ENCODE measurements at places on chromosomes 6 and 20.

- DNase-seq: no peak
These were observed 130.1 kb downstream of the RNASET2 start for GRCh38 chr6:166826264-166826663.

DNA sequence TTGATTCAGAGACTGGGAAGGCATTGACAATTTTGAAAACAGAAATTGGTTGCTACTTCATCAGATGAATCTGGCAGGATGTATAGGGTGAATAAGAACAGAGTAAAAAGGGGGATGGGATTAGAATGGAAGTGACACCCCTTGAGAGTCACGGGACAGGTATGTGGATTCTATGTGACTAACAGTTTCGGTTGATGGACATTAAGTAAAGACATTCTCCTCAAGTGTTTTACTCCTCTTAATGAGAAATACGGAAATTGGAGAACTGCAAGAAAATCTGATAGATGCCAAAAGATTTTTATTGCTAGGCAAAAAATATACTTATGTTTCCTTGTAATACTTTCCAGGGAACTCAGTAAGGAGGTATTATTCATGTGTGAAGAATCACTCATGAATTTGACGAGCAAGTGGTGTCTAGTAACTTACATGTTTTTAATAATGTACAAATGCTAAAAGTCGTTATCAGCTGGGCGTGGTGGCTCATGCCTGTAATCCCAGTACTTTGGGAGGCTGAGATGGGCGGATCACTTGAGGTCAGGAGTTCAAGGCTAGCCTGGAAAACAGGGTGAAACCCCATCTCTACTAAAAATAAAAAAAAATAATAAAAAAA, 135.8 kb downstream of the KIF16B start:
- DNase-seq: no peak

- DNase-seq: peak; percentile 5
These were observed 83.6 kb downstream of the LCA5 start for GRCh38 chr6:79453558-79454042.

DNA sequence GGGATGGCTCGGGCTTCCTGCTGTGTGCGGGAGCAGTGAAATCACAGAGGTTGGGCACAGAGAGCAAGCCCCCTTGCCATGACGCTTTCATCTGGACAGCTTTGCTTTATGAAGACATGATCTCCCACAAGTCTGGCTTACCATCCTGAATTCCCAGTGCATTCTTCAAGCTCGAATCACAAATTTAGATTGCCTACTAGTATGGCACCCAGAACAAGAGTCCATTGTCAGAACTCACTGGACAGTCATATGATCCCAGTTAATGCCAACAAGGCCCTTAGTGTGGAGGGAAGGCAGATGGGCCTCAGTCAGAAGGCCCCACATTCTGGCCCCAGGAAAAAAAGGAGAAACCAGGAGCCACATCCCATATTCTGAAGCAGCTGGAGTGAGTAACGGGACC, 147.3 kb upstream of the FOXQ1 start:
- DNase-seq: no peak

DNA sequence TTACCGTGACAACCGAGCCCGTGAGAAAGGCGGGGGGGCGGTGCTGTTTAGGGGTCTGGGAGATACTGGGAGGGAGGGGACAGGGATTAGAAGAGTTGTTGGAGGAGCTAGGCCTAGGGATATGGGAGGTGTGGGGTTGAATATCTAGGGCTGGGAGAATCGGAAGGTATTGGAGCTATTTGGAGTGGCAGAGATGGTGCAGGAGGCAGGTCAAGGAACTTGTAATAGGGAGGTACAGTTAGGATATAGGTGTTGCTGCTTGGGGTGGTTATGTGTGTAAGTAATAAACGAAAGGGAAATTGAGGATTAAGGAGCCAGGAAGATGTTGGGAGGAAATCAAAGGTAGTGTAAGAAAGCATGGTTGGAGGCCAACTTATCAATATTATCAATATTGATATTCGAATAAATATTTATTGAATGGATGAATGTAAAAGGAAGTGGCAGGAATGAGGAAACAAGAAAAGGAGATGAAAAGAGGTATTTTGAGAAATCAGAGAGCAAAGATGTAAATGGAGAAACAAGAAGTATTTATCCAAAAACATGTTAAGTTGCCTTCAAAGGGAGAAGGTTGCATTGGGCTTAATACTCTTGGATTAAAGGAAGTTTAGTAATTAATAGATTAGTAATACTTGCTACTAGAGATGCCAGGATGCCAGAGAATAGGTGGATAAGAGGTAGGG, 602 bp downstream of the PPP1R11 start:
- no peak for DNase-seq

- DNase-seq: peak; percentile 19
These were observed 22.3 kb upstream of the SAYSD1 start for GRCh38 chr6:39137245-39137644.

DNA sequence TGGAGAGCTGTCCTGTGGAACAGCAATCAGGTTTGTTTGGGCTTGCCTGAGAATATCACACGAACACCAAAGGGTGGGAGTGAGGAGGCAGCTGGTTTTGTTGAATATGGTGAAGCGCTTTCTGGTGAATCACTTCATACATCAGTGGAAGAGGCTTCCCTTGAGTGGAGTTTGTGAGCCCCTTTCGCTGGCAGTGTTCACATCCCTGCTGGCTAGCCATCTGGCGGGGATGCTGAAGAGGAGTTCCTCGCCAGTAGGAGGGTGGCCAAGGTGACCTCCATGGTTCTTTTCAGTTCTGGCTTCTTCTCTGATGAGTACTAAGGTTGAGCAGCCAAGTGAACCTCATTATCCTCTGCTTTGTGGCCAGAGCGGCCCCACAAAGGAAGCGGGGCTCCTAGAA, 37.7 kb upstream of the RNF8 start:
- DNase-seq: no peak

GRCh38 chr6:57182017-57182432, 9.9 kb downstream of the BAG2 start:
- DNase-seq: no peak

DNA sequence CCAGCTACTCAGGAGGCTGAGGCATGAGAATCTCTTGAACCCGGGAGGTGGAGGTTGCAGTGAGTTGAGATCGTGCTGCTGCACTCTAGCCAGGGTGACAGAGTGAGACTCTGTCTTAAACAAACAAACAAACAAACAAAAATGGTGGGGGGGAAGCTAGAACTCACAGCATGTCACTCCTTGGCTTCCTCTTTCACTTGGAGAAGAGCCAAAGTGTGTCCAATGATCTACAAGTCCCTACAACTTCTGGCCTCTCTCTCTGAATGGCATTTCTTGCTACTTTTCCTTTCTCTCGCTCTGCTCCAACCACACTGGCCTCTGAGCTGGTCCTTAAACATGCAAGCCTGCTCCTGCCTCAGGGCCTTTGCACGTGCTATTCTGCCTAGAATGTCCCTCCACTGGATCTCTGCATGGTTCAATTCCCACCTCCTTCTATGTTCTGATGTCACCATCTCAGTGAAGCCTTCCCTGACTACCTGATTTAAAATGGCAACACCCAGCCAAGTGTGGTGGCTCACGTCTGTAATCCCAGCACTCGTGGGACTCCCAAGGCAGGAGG, 8.1 kb downstream of the TLDC2 start:
- no peak for DNase-seq

DNA sequence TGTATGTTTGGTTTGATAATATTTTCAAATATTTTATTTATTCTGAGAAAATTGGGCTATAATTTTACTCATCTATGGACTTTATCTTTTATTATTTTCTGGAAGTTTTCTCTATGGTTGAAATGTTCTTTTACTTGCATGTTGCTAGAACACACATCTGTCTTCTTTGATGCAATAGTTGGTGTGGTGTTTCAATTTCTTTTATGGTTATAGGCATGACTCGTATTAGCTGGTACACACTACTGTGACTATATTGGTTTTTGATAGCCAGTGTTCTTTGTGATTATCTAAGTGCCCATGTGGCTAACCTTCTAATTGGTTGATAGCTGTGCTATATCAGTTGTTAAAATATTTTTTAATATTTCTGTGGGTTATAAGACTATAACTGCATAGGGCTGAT, 1343.3 kb upstream of the GJE1 start:
- DNase-seq: no peak

DNA sequence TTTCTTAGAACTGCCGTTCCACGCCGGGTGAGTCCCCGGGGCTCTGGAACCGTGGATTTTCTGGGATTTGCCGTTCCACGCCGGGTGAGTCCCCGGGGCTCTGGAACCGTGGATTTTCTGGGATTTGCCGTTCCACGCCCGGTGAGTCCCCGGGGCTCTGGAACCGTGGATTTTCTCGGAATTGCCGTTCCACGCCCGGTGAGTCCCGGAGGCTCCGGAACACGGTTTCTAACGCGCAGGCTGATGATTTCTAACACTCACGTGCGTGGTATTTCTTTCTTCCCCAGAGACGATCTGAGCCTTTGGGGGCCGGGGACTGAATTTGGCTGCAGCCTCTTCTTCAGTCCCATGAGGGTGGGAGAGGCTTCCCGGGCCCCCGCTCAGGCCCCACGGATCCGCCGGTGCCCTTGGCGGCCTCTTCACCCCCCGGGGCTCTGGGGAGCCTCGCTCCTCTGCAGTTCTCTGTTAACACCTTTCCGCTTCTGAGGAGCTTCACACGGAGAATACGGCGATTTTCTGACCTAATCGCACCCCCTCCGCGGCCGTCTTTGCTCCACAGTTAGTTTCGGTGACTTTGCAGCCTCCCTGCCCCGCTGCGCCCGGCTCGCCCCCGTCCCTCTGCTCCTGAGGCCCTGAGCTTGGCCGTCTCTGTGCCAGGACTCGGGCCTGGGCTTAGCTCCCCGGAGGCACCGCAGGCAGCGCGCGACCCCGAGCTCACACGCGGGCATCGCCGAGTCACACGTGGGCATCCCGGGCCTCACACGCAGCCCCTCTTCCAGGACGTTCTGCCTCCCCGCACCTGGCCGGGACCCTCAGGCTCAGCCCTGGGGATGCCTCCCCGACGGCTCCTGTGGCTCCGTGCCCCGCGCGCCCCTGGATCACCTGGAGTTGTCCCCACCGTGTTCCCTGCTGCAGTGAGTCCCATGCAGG, 7.2 kb upstream of the KIF25 start:
- no peak for DNase-seq

GRCh38 chr6:157541618-157542413, 160.8 kb downstream of the ZDHHC14 start:
- DNase-seq: no peak

DNA sequence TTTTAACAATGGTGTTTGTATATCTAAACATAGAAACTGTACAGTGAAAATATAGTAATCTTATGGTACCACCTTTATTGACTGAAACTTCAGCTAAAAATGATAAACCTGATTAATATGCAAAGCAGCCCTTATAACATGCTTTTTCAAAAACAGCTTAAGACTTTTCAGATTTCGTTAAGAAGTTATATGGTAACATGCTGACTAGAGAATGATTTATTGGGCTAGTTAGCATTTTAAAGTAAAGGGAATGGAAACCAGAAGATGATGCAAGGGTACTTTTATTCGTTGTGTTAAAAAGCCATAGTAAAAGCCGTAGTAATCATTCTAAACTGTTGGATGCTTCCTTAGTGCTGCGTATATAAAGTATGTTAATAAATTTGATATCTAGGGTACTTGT, 50.5 kb downstream of the CBFA2T2 start:
- DNase-seq: no peak

DNA sequence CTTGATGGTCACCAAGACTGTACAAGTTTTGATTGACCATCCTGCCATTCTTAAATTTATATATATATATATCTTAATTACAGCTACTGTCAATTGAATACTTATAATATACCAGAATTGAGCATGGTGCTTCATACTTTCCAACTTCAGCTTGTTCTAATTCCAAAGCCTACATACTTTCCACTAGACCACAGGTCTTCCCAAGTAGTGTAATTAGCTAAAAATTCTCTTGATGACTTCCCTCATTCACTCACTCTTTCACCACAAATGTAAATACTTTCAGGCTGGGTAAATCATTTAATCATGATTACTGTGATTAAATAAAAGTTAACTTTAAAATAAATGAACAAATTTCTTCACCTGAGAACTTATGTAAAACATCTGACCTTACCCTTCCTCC, 3.4 kb downstream of the ASF1A start:
- DNase-seq: no peak

DNA sequence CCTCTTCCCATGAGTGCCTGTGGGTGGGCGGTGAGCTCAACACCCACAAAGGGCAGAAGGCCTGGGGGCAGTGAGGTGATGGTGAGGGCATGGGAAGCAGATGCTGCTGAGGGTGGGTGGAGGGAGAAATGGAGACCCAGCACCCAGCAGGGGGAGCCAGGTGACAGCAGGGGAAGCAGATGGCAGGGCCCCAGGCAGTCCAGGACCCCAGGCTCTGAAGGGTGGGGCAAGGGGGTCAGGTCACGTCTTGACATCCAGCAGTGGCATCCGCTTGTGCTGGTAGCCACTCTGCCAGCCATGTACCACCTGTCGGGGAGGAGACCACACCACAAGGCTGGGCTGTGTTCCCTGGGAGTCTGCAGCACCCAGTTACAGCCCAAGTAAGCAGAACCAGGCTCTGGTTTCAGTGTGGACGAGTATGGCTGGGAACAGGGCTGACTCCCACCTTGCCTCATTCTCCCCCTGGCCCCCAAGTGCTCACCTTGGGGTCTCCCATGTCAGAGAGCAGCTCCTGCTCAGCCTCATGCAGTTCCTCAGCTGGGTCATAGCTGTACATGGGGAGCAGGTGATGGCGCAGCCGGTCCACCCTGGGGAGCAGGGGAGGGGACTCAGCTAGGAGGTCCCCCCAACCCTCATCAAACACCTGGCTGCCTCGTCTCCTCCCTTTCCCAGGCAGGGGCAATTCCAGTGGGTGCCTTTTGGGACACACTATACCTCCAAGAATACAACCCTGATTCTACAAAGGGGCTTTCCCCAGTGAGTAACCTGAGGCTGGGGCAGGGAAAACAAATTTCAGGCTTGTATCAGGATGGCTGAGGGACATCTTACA, 2.0 kb downstream of the SMIM29 start:
- peak; percentile 32 for DNase-seq

DNA sequence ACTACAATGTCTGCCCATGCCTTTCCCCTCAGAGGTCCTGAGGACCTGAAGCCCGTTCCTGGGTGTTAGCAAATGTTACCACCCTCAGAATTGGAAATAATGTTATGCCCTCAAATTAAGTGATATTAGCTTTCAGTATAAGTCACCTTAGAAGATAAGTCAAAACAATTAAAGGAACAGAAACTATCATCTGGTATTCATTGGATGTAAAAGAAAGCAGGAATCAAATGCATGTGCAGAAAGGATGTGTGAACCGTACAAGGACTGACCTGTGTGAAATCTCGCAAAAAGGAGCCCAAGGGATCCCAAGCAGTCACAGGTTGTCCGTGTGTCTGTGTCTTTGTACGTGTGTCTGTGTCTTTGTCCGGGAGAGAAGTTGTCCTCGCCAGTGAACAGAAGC, 51.6 kb upstream of the TAB2 start:
- no peak for DNase-seq

Measured in fibroblast of skin of right quadriceps (primary cell).